Activated T-helper 2 cell treated with anti-CD3 and anti-CD28 coated beads, Interferon-gamma antibody, Interleukin-2, Interleukin-4, amounts not matched to agents 10 μg/mL and 5 μg/mL and 100 μg/mL, durations not matched to agents 14 hours and 24 hours and 36 hours (primary cell): ENCODE measurements at places on chromosomes 13 and 19. TPM values are rescaled to one million over a fixed set of nuclear protein-coding genes. Genes with fewer than 3 reads are reported as not detected.

DNA sequence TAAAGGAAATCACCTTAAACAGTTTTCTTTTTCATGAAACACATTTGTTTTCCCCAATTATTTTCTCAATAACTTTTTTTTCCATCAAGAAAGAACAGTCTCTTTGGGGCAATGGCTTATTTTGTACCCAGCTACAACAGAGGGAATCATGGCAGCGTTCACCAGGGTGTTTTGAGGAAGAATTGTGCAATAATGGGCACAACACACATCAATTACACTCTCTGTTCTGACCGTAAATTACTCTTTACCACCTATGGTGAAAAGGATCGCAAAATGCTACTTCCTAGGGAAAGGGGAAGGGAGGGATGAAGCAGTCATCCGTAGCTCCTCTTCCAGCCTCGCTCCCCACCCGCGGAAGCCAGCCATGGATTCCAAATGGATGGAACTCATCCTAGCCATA, 38.6 kb downstream of the TMTC4 start:
- no peaks in the 10 kb centered on the region for H3K27me3 ChIP-seq
- peaks cover 36% of the 10 kb centered on the region for H3K36me3 ChIP-seq
- no peak for DNase-seq

- H3K27ac ChIP-seq = no peak overlapping the region
- H3K4me1 ChIP-seq = peaks cover 4% of the 10 kb centered on the region
- H3K27me3 ChIP-seq = peaks cover 73% of the 10 kb centered on the region
- no peaks in the 10 kb centered on the region for H3K36me3 ChIP-seq
Observed at GRCh38 chr19:35246466-35247092, 2.2 kb upstream of the LSR start.

Gene PNMA8A
- not detected in 2 replicates for total RNA-seq

- no peaks in the 10 kb centered on the region for H3K27me3 ChIP-seq
- no peak for DNase-seq
- H3K4me1 ChIP-seq = peaks cover 77% of the 10 kb centered on the region
- peak overlapping the region; percentile 92 for H3K27ac ChIP-seq
Observed at GRCh38 chr13:30145709-30146367, 161.5 kb downstream of the KATNAL1 start.

Gene ZNF264
- 16.5 and 18.0 TPM in 2 replicates for total RNA-seq
